ENCODE measurements at places on chromosomes 11 and 22. TPM values are rescaled to one million over a fixed set of nuclear protein-coding genes. Genes with fewer than 3 reads are reported as not detected.

DNA sequence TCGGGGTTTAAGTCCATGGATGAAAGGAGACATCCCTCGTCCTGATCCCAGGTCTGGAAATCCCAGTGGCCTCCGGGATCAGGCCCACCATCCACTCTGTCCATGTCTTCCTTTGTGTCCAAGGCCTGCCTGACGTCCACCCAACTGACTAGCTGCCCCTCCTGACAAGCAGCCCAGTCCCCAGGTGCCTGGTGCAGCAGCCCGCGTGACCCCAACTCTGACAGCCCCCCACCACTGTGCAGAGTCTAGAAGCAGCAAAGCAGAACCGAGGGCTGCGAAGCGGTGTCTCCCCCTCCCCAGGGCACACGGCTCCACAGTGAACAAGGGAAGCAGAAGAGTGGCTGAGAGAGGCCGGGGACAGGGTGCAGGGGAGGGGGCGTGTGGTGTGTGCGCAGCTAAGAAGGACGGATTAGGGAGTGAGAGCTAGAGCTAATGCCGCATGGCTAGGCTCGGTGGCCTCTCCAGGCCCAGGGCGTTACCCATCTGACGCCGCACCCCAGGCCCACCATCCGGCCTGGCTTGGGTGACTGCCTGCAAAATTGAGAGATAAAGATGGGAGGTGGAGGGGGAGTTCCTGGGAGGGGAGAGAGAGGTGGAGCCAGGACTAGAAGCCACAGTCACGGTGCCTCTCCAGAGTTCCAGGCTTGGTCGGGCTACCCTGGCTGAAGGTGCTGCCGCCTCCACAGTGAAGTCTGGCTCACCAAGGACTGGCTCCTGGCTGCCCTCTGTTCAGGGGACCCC, 16.6 kb upstream of the BAIAP2L2 start:
- no peak for DNase-seq

GRCh38 chr11:83728281-83728680, 442.1 kb upstream of the CCDC90B start:
- DNase-seq: no peak

DNA sequence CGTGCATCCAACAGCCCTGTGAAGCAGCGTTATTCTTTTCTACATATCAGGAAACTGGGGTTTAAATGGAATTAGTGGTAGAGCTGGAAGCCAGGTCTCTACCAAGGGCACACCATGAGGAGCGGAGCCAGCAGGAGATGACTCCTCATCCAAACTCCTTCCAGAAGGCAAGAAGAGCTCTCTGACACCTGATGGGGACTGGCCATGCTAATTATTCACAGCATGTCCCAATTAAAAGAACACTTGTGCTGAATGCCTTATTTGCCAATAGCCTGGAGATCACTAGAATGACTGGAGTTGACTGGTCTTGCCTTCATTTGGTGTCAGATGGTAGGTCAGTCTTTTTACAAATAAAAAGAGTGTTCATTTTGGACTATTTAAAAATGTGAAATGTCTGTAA, 32.9 kb upstream of the SLN start:
- no peak for DNase-seq

- DNase-seq: no peak
Observed at GRCh38 chr11:117877120-117877784, 794 bp upstream of the FXYD6 start.

DNA sequence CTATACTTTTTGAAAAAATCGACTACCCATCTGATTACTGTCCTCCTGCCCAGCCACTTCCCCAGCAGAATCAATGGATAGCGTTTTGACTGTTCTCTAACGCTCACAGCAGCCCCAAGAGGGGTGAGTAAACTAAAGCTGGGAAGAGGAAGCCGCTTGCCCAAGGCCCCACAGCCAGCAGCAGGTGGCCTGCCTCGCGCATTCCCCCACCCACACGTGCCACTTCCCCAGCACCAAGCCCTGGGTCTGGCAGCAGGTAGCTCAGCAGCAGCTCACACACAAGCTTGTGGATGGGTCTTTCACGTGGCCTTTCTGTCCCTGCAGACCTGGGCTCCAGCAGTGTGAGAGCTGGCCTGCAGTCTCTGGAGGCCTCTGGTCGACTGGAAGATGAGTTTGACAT, 34.3 kb downstream of the TOM1 start:
- no peak for DNase-seq

- DNase-seq: no peak
Observed at GRCh38 chr11:96091476-96091875, 167.6 kb upstream of the MTMR2 start.

DNA sequence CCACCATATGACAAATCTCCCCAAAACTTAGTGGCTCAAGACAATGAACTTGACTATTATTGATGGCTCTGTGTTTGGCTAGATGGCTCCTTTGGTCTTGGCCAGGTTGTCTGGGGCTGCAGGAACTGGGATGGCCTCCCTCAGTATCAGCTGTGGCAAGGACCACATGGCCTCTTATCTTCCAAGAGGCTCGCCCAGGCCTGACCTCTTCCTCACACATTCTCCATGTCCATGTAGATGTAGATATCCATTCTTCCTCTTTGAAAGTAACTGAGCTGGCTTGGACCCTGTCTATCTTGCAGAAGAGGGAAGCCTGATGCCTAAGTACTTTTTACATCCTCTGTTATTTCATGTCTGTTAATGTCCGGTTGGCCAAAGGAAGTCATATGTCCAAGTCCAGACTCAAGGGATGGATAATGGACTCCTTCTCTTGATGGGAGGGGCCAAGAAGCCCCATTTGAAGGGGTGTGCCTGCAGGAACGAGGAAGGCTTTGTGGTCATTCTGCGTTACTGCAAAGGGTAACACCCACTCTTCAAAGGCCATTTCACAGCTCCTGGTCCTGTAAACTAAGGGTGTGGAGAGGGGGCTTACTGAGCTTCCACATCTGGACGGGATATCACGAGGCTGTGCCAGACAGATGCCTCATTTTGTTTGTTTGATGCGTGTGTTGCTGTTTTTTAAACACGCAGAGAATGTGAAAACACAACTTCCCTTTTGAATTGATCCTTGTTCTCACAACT, 87.1 kb downstream of the GRIK4 start:
- no peak for DNase-seq

GRCh38 chr11:112785149-112785548, 176.1 kb upstream of the NCAM1 start:
- no peak for DNase-seq

GRCh38 chr11:123382555-123383074, 47.5 kb upstream of the GRAMD1B start:
- no peak for DNase-seq

GRCh38 chr11:126673319-126673718, 317.8 kb downstream of the ST3GAL4 start:
- DNase-seq: no peak

DNA sequence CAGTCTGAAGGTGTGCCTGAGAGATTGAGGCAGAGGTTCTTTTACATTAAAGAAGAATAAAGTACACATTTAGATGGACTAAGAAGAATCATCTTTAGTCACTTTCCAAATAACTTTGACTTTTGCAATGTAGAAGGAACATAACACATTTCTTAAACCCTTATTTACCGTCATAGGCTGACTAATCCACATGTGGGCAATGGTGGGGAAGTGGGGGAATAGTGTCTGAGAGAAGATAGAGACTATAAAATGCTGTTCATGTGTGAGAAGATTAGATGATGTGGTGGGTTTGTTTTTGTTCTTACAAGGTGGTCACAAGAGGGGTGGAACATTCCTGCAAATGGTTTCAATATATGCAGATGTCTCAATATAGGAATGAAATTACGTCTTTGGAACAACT, 1.8 kb downstream of the MS4A4A start:
- no peak for DNase-seq

DNA sequence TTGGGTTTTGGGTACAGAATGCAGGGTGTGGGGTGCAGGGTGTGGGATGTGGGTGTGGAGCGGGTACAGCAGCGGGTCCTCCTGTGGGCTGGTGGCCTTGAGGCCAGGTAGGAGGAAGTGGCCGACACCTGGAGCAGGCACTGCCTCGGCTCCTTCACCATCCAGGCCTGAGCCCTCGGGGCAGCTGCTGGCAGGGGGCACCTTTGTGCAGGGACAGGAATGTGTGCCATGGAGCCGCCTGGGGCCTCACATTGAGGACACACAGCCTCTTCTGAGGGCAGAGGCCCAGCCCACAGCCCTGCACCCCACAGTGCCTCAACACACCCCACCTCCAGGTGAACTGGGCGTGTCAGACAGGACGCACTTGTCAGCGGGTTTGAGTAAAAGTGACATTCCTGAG, 984.0 kb downstream of the BRD1 start:
- DNase-seq: no peak

GRCh38 chr11:359181-359714, 10.1 kb upstream of the B4GALNT4 start:
- DNase-seq: peak; percentile 26

DNA sequence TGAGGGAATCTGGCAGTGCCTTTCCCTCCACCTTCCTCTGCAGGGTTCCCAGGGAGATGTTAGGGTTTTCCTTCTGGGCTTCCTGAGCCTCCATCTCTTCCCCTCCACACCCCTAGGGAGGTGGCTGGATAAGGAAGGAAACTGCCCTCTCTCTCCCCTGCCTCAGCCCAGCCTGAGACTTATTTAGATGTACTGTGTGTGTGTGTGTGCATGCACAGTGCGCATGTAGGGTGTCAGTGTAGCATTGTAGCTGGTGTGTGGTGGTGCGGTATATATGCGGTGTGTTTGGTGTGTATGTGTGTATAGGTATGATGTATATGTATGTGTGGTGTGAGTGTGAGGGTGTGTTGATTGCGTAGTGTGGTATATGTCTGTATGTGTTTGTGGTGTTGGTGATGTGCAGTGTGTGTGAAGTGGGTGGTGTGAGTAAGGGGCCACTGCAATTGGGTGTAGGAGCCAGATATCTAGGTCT, 1.5 kb downstream of the FXYD6 start:
- no peak for DNase-seq

- DNase-seq: no peak
Observed at GRCh38 chr22:33513388-33514338, 406.6 kb downstream of the LARGE1 start.

DNA sequence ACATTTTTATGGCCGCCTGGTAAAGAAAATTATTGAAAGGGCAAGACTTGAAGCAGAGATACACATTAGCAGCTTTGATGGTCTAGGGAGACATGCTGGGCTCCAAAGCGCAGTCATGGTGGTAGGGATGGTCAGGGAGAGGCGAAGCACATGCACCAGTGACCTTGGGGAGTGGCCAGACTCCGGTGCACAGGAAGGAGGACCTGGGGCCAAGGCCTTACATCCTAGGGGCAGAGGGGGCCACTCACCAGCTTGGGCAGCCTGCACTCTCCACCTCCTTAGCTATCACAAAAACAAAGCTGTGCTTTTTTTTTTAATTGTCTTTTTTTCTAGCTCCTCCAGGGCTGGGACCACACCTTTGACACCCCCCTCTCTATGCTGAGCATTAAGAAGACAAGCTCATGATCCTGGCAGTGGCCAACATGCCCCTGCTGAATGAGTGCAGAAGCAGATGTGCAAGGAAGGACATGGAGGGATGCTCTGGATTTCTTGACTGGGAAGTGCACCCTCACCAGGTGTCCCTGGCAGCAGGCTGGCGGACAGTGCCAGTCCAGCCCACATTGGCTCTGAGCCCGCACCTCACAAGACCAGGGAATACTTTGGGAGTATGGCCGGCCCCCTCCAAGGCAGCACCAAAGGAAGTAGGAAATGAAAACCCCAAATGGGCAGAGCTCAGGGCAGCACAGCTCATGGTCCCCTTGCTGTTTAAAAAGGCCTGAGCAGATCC, 619.9 kb downstream of the TBC1D22A start:
- DNase-seq: no peak

- no peak for DNase-seq
Observed at GRCh38 chr22:17514084-17514483, 49.2 kb upstream of the SLC25A18 start.

DNA sequence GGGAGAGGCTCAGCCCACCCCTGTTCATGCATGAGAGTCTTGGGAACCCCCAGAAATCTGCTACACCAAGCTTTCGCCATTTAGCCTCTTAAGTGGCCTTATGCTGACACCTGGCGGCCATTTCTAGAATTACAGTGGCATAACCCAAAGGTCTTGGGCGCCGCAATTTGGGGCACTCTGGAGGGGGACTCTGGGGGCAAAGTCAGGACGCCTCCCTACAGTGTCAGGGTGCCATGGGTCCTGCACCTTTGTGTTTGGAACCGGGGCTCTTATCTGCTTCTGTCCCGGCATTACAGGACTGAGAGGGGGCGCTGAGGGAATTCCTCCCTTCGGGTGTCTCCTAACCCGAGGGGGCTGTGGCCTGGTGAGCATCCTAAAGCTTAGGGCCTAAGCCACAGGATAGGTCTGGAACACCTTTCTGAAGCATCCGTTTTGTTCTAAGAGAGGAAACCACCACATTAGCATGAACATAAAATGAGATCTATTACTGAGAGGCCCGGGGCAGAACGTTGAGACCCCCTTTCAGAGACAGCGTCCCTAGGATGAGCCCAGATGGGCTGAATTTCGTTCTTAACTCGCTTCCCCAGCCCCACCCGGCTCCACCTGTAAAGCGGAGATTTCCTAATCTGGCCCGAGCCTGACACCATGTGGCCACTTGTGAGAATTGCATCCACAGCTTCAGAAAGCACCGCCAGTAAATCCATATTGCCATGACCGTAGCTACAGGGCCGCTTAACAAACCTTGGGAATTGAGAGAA, 9.3 kb downstream of the INS start:
- peak; percentile 50 for DNase-seq

DNA sequence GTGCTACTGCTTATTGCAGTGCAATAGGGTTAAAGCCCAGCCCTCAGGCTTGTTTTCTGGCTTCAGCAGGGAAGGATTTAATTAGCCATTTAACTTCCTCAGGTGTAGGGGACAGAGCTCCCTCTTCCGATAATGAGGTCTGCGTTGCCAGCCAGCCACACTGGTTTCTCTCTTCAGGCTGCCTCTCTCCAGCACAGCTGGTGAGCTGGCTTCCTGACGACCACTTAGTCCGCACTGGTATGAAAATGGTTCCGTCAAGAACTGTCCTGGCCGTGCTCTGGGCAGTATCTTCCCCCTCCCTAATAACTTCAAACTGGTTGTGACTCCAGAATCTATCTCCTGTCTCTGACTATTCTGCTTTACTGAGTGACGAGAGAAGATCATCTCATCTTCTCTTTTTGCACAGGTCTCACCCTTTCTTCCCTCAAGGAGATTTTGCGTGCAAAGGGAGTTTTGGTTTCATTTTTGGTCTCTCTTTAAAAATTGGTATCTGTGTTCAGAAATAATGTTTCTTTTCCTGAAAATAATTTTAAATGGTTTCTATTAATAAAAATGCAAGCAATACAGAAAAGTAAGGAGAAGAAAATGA, 49.2 kb downstream of the CNTN5 start:
- DNase-seq: peak; percentile 15

- no peak for DNase-seq
Observed at GRCh38 chr11:29612423-29612822, 404.4 kb downstream of the KCNA4 start.

The CD3E gene
- total RNA-seq: not detected

The RAG1 gene
- 2.6 TPM for total RNA-seq

The SERPING1 gene
- 61.4 TPM for total RNA-seq

The TESMIN gene
- 5.0 TPM for total RNA-seq

The KCNJ1 gene
- not detected for total RNA-seq

The SPDYC gene
- total RNA-seq: not detected

The WBP2NL gene
- total RNA-seq: 1.1 TPM

The C11orf42 gene
- total RNA-seq: not detected

Measured in renal cortical epithelial cell (primary cell).